Small intestine (tissue), 16 donors: ENCODE measurements at places on chromosomes 13 and 19. TPM values are rescaled to one million over a fixed set of nuclear protein-coding genes. Genes with fewer than 3 reads are reported as not detected.

The ZNF728 gene
- polyA plus RNA-seq: not detected

The ACER1 gene
- not detected for polyA plus RNA-seq

The ZNF57 gene
- 19.2 TPM for polyA plus RNA-seq

The RASIP1 gene
- polyA plus RNA-seq: 3.8 TPM

The ZNF324B gene
- 3.0 TPM for polyA plus RNA-seq

The TYROBP gene
- 128 TPM for polyA plus RNA-seq

The DOCK6 gene
- 45.2 TPM for polyA plus RNA-seq

The ZNF681 gene
- 0.45 TPM for polyA plus RNA-seq

The SF3A2 gene
- 31.8 TPM for polyA plus RNA-seq

The PDX1 gene
- 43.8 TPM for polyA plus RNA-seq

The MAST3 gene
- polyA plus RNA-seq: 9.3 TPM

The ATP4B gene
- not detected for polyA plus RNA-seq

- H3K27ac ChIP-seq: no peak overlapping the region
- DNase-seq: peak; percentile 51
- no peaks in the 10 kb centered on the region for H3K27me3 ChIP-seq
These were observed 42.1 kb downstream of the NAA16 start for GRCh38 chr13:41352935-41353840.

GRCh38 chr19:45920458-45920857 lies 5.9 kb upstream of the NANOS2 start:
- H3K27me3 ChIP-seq: no peaks in the 10 kb centered on the region
- H3K36me3 ChIP-seq: no peaks in the 10 kb centered on the region
- H3K27ac ChIP-seq: no peak overlapping the region
- DNase-seq: no peak
- H3K4me3 ChIP-seq: no peak overlapping the region

- H3K4me1 ChIP-seq: no peaks in the 10 kb centered on the region
- no peak overlapping the region for H3K4me3 ChIP-seq
- no peak for DNase-seq
- H3K27me3 ChIP-seq: no peaks in the 10 kb centered on the region
- H3K36me3 ChIP-seq: peaks cover 3% of the 10 kb centered on the region
- H3K27ac ChIP-seq: no peak overlapping the region
These were observed 86.3 kb downstream of the LRCH1 start for GRCh38 chr13:46639033-46639981.

DNA sequence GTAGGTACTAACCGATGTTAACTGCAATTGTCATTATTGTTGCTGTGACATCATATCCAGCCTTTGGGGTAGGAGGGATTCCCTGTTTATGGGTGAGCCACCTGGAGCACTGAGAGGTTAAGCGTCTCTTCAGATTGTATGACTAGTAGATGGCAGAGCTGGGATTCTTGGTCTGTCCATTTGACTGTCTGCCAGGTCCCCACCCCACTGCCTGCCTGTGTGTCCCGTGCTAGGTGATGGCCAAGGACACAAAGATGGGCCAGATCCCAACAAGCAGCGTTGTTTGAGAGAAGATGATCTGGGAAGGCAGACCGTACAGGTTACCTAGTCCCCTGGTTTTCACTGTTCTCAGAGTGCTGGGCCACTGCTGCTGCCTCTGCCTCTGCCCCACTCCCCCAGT lies 16.6 kb downstream of the PPP2R1A start:
- H3K36me3 ChIP-seq: peaks cover 47% of the 10 kb centered on the region

- H3K36me3 ChIP-seq: no peaks in the 10 kb centered on the region
- H3K4me3 ChIP-seq: peak overlapping the region; percentile 18
- peaks cover 4% of the 10 kb centered on the region for H3K27me3 ChIP-seq
- no peak overlapping the region for H3K27ac ChIP-seq
These were observed 47.6 kb downstream of the PTPRS start for GRCh38 chr19:5292822-5293611.

GRCh38 chr19:32380269-32380668 lies 25.3 kb upstream of the DPY19L3 start:
- H3K27ac ChIP-seq: peak overlapping the region; percentile 41
- peaks cover 10% of the 10 kb centered on the region for H3K36me3 ChIP-seq
- H3K4me3 ChIP-seq: no peak overlapping the region
- H3K27me3 ChIP-seq: no peaks in the 10 kb centered on the region

GRCh38 chr19:1206864-1207450 lies 1.4 kb downstream of the STK11 start:
- no peaks in the 10 kb centered on the region for H3K27me3 ChIP-seq
- DNase-seq: peak; percentile 55
- no peaks in the 10 kb centered on the region for H3K4me1 ChIP-seq
- no peaks in the 10 kb centered on the region for H3K36me3 ChIP-seq
- H3K4me3 ChIP-seq: peak overlapping the region; percentile 99

DNA sequence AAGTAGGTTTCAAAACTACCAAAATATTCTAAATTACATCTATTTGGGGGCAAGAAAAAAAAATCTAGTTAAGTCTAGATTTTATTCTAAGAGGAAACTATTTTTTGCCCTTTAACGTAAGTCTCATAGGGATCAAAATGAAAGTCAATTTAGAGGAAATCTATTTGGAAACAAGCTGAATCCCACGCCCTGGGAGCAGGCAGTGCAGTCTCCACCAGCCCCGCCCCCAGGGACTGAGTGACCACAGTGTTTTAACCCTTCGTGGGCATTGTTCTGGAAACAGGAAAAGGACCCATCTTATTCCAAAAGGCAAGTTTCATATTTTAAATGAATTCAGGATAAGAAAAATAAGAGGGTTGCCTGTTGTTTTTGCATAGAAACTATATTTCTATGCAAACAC lies 209.7 kb downstream of the SPRY2 start:
- H3K27ac ChIP-seq: peak overlapping the region; percentile 34
- H3K4me3 ChIP-seq: peak overlapping the region; percentile 19
- H3K36me3 ChIP-seq: no peaks in the 10 kb centered on the region

GRCh38 chr13:106555631-106556328 lies 12.2 kb downstream of the ARGLU1 start:
- no peak for DNase-seq
- no peaks in the 10 kb centered on the region for H3K27me3 ChIP-seq
- no peak overlapping the region for H3K4me3 ChIP-seq
- no peak overlapping the region for H3K27ac ChIP-seq
- H3K36me3 ChIP-seq: peaks cover 11% of the 10 kb centered on the region

GRCh38 chr19:18771328-18772242 lies 19.5 kb downstream of the COMP start:
- no peak for DNase-seq
- no peak overlapping the region for H3K27ac ChIP-seq
- peaks cover 20% of the 10 kb centered on the region for H3K4me1 ChIP-seq
- no peak overlapping the region for H3K4me3 ChIP-seq
- no peaks in the 10 kb centered on the region for H3K27me3 ChIP-seq

DNA sequence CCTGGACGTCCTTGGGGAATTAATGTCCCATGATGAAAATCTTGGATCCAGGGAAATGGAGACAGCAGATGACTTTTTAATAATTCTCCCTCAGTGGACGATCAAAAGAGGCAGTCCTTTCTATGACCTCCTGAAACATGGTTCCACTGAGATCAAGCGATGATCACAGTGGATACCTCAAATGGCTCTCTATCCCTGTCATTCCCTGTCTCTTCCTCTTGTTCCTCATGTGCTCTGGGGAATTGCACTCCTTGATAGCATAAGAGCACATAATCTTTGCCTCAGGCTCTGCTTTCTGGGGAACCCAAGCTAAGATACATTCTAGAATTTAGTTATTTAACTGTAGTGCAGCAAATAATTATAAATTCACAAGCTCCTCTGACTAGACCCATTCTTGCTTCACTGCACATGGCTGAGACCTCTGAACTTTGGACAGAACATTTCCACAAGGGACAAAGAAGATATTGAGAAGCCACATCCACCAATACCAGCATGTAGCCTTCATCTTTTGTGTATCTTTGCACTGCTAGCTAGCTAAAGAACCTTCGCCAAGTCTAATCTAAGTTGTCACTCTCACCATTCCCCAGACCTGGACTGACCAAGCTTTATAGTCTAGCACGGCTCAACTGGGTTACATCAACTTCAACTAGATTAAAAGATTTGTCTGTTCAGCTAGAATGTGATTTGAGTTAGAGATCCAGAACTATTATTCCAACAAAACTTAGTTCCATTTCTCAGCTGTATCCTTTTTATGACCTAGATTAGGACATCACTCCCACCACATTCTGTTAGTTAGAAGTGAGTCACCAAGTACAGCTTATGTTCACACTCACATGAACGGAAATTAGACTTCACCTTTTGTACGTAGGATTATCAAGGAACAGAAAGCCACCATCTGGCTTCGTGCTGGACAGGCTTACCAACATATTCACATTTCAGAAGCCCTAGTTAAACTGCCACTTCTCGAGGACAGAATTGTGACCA lies 142.7 kb downstream of the SUCLA2 start:
- no peak overlapping the region for H3K27ac ChIP-seq
- H3K4me3 ChIP-seq: no peak overlapping the region
- no peaks in the 10 kb centered on the region for H3K36me3 ChIP-seq
- DNase-seq: peak; percentile 5
- no peaks in the 10 kb centered on the region for H3K27me3 ChIP-seq
- no peaks in the 10 kb centered on the region for H3K4me1 ChIP-seq

DNA sequence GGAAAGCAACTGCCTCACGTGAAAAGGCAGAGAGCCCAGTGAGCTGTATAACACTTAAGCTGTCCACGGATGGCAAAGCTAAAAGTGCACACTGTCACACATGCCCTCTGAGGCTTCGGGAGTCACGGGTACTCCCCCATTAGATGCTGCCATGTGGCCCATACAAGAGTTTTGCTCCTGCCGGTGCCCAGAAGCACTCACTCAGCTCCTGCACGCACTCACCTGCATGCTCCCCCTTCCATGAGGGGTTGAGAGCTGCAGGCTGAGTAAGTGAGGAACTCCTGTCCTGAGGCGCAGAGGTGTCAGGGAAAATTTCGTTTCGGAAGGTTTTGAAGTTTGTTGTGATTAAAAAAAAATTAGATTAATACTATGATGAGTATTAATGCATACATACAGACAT lies 939.2 kb upstream of the ATXN8OS start:
- H3K4me1 ChIP-seq: no peaks in the 10 kb centered on the region
- H3K36me3 ChIP-seq: no peaks in the 10 kb centered on the region
- H3K27ac ChIP-seq: no peak overlapping the region
- no peak overlapping the region for H3K4me3 ChIP-seq
- H3K27me3 ChIP-seq: no peaks in the 10 kb centered on the region

DNA sequence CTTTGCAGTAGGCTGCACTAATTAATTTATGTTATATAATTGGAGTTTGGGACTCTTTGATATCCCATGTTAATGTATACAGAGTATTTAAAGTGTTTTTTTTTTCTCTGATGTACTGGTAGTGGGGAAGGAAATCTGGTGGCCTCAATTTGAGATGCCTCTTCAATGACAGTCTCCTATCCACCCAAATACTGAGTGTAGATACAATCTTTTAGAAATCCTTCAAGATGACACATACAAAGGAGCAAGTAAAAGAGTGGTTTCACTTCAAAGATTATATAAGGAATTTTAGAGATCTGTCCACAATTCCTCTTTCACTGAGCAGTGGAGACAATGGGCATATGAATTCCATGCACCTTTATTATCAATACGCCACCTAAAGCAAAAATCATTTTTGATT lies 15.1 kb downstream of the NALCN start:
- H3K27ac ChIP-seq: no peak overlapping the region
- no peaks in the 10 kb centered on the region for H3K27me3 ChIP-seq
- no peaks in the 10 kb centered on the region for H3K4me1 ChIP-seq
- no peak for DNase-seq
- H3K4me3 ChIP-seq: no peak overlapping the region

GRCh38 chr13:100811024-100811865 lies 136.7 kb upstream of the TMTC4 start:
- DNase-seq: no peak
- peaks cover 5% of the 10 kb centered on the region for H3K4me1 ChIP-seq
- no peaks in the 10 kb centered on the region for H3K27me3 ChIP-seq
- no peak overlapping the region for H3K27ac ChIP-seq

DNA sequence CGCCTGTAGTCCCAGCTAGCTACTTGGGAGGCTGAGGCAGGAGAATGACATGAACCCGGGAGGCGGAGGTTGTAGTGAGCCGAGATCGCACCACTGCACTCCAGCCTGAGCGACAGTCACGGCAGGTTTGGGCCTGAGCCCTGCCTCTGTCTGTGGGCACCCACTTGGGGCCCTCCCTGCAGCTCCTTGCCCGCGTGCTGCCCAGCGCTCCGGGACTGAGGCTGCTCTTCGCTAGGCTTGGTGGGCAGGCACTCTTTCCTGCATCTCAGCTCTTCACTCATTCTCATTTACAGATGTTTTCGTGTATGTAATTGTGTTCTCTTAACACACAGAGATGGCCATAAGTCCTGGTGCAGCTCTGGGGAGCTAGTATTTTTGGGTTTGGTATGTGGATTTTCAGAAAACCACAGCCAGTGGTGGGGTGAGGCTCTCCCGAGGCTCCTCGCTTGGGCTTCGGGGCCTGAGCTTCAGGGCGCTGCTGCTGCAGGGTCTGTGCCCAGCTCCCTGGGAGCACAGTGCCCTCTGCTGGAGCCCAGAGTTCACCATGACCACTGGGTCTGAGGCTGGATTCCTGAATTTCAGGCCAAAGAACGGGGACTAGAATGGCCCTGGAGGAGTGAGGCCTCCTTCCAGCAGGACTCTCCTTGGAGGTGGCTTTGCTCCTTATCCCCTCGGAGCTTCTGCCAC lies 15.2 kb downstream of the UPF1 start:
- H3K4me3 ChIP-seq: no peak overlapping the region
- H3K27me3 ChIP-seq: no peaks in the 10 kb centered on the region
- H3K4me1 ChIP-seq: no peaks in the 10 kb centered on the region
- H3K36me3 ChIP-seq: peaks cover 11% of the 10 kb centered on the region
- DNase-seq: peak; percentile 68

DNA sequence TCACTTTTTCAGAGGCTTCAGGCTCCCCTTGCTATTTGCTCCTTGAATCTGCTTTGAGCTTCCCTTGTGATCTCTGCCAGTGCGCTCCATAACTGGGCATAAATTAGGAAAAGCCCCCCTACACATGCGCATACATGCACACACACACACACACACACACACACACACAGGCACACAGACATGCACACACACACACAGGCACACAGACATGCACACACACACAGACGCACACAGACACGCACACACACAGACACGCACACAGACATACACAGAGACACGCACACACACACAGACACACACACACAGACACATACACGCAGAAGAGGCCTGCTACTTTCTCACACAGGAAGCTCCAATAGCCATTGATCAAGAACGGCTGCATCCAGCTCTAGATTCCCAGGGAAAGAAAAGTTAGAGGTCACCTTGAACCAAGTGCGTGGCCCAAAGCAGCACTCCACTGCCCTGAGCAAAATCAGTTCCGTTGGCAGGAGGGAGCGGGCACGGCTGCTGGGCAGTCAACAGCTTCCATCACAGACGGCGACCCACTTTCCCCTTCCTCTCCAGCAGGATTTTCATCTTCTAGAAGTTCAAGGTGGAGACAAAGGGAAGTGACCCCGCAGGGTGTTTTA lies 145.6 kb downstream of the DPF1 start:
- H3K27me3 ChIP-seq: no peaks in the 10 kb centered on the region
- DNase-seq: no peak
- H3K36me3 ChIP-seq: peaks cover 6% of the 10 kb centered on the region
- H3K4me1 ChIP-seq: no peaks in the 10 kb centered on the region
- H3K4me3 ChIP-seq: no peak overlapping the region
- H3K27ac ChIP-seq: no peak overlapping the region
